ENCODE measurements at places on chromosomes 1 and 21. TPM values are rescaled to one million over a fixed set of nuclear protein-coding genes. Genes with fewer than 3 reads are reported as not detected.

IFI44 gene
- 11.7 TPM for polyA plus RNA-seq

ADCY10 gene
- polyA plus RNA-seq, result 0.18 TPM

FAM167B gene
- polyA plus RNA-seq, result 3.1 TPM

FLG2 gene
- polyA plus RNA-seq, result not detected

PEX11B gene
- polyA plus RNA-seq, result 15.1 TPM

PIGP gene
- 18.4 TPM for polyA plus RNA-seq

PIK3C2B gene
- polyA plus RNA-seq, result 13.2 TPM

LORICRIN gene
- polyA plus RNA-seq, result not detected

DNAJC28 gene
- 0.86 TPM for polyA plus RNA-seq

LCE2A gene
- not detected for polyA plus RNA-seq

RPTN gene
- not detected for polyA plus RNA-seq

CCDC30 gene
- polyA plus RNA-seq, result 0.90 TPM

NR5A2 gene
- polyA plus RNA-seq, result 3.6 TPM

IGSF9 gene
- polyA plus RNA-seq, result 1.6 TPM

GNAT2 gene
- polyA plus RNA-seq, result not detected

CCDC27 gene
- polyA plus RNA-seq, result not detected

LAMB3 gene
- polyA plus RNA-seq, result 3.3 TPM

COL6A2 gene
- polyA plus RNA-seq, result 65.8 TPM

OLFML3 gene
- 15.7 TPM for polyA plus RNA-seq

BTBD8 gene
- polyA plus RNA-seq, result 1.3 TPM

THEM5 gene
- polyA plus RNA-seq, result not detected

IVL gene
- 0.40 TPM for polyA plus RNA-seq

PTAFR gene
- polyA plus RNA-seq, result 6.6 TPM

IBA57 gene
- polyA plus RNA-seq, result 7.0 TPM

AKR7A3 gene
- polyA plus RNA-seq, result 1.0 TPM

UBL4B gene
- polyA plus RNA-seq, result 0.07 TPM

CFAP107 gene
- 0.11 TPM for polyA plus RNA-seq

FAM229A gene
- 5.2 TPM for polyA plus RNA-seq

ASPM gene
- under 0.01 TPM for polyA plus RNA-seq

GJA9 gene
- not detected for polyA plus RNA-seq

LRRC8C gene
- polyA plus RNA-seq, result 4.9 TPM

C1orf94 gene
- not detected for polyA plus RNA-seq

PDC gene
- polyA plus RNA-seq, result not detected

PRAMEF11 gene
- not detected for polyA plus RNA-seq

DHRS3 gene
- polyA plus RNA-seq, result 92.1 TPM

NUF2 gene
- 0.90 TPM for polyA plus RNA-seq

RORC gene
- 1.2 TPM for polyA plus RNA-seq

ERG gene
- 2.5 TPM for polyA plus RNA-seq

FCMR gene
- polyA plus RNA-seq, result 5.2 TPM

FCRLA gene
- not detected for polyA plus RNA-seq

AXDND1 gene
- 0.28 TPM for polyA plus RNA-seq

TCEA3 gene
- polyA plus RNA-seq, result 77.7 TPM

C1QC gene
- polyA plus RNA-seq, result 138 TPM

POU3F1 gene
- polyA plus RNA-seq, result not detected

JAM2 gene
- 2.1 TPM for polyA plus RNA-seq

CR2 gene
- polyA plus RNA-seq, result 0.20 TPM

AGMAT gene
- 0.29 TPM for polyA plus RNA-seq

NTNG1 gene
- polyA plus RNA-seq, result 0.79 TPM

GUCA2B gene
- not detected for polyA plus RNA-seq

C2CD2 gene
- 9.1 TPM for polyA plus RNA-seq

Measured in adipose tissue (tissue), 3 donors.